Stimulated activated naive CD4-positive, alpha-beta T cell treated with Interleukin-2 at 50 U/mL for 16 hours (primary cell): ENCODE measurements at places on chromosomes 1 and 21.

DNA sequence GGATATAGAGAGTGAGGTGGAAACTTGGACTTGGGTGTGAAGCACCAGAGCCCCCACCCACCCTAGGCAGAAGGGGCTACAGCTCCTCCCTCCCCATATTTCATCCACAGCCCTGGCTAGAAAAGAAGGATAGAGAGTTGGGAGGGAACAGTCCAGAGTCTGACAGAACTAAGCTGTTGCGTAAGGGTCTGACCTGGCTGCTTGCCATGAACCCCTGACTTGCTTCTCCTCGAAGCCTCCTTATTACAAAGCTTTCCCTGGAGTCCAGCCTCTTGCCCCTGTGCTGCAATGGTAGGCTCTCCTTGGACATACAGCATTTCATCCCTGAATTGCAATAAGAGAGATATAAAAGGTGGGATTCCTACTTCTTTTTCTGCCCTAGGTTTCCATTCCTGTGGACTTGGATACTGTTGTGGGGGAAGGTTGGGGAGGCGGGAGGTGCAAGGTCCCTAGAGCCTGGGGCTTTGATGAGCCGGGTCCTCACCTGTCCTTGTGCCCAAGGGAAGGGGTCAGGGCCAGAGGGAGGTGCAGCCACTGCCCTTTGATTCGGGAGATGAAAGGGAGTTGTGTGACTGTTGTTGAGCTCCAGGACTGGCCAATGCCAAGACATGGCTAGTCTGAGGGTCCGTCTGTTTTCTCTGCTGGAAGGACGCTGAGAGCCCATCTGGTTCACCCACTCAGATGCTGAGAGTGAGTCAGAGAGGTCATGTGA lies 2.7 kb downstream of the RHBG start:
- DNase-seq = no peak

GRCh38 chr1:55993646-55994318 lies 585.6 kb downstream of the PLPP3 start:
- no peak for DNase-seq

DNA sequence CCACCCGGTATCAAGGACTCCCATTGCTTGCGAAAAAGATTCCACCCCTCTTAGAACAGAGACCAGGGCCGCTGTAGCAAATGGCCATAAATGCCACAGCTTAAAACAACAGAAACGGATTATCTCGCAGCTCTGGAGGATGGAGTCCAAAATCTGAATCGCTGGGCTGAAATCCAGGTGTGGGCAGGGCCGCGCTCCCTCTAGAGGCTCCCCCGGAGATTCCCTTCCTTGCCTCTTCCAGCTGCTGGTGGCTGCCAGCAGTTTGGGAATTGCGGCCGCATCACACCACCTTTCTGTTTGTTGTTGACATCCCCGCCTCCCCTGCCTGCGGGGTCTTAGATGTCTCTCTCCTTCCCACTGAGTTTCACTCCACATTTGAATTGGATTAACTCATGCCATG lies 15.6 kb downstream of the PDE9A start:
- DNase-seq = no peak

DNA sequence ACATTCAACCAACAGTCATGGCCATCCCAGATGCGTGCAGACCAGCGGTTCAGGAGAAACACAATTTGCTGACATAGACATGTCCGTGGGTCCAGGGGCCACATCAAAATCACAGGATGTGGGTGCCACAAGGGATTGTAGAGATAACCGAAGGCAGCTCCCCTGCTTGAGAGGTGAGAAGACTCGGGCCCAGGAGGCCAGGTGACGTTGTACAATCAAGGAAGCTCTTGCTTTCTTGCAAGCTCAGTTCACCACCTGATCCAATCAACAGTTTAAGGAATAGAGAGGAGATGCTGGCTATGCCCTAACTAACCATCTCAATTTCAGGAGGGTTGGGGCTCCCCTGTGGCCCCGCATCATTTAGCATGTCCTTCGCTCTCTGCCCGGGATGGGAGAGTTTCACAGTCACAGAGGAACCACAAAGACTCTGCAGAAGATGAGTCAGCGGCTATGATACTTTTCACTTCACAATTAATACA lies 19.5 kb downstream of the UBASH3A start:
- peak; percentile 37 for DNase-seq

GRCh38 chr1:116537040-116537831 lies 33.6 kb downstream of the CD58 start:
- DNase-seq = no peak
